Glutamatergic neuron (in vitro differentiated cells): ENCODE measurements at places on chromosomes 2 and 18. TPM values are rescaled to one million over a fixed set of nuclear protein-coding genes. Genes with fewer than 3 reads are reported as not detected.
A peak's percentile ranks its signal among the peaks of the same experiment; 100 is the strongest.

The CNTNAP5 gene
- total RNA-seq, result 22.0 TPM

GRCh38 chr18:70234667-70235459, 29.4 kb upstream of the RTTN start:
- no peak overlapping the region for H3K4me3 ChIP-seq
- no peaks in the 10 kb centered on the region for H3K36me3 ChIP-seq
- H3K4me1 ChIP-seq, result no peaks in the 10 kb centered on the region
- H3K27me3 ChIP-seq, result no peaks in the 10 kb centered on the region
- DNase-seq, result no peak

DNA sequence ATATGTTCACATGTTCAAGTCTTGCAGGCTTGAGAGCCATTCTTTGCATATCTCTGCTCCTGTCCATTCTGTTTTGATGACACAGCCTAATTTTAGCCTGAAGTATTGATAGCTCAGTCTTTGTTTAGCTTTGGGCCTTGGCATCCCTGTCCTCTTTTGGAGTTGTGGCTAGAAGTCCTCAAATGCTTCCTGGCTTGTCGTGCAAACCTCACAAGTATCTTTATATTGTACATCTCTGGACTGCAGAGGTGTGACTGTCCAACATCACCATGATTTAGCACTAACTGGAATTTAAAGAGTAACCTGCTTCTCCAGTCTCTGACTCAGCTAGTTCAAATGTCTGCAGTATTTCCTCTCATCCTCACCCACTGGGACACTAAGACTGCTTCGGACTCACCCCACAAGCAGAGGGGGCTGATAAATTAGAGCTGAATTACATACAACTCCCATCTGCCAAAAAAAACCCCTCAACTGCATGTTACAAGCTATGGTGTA, 11.7 kb downstream of the PFN4 start:
- H3K27ac ChIP-seq, result no peak overlapping the region
- no peak for DNase-seq
- no peaks in the 10 kb centered on the region for H3K4me1 ChIP-seq
- H3K27me3 ChIP-seq, result no peaks in the 10 kb centered on the region
- H3K36me3 ChIP-seq, result peaks cover 14% of the 10 kb centered on the region
- H3K4me3 ChIP-seq, result no peak overlapping the region

- H3K27ac ChIP-seq, result no peak overlapping the region
- no peak for DNase-seq
- no peaks in the 10 kb centered on the region for H3K36me3 ChIP-seq
- no peaks in the 10 kb centered on the region for H3K27me3 ChIP-seq
- H3K4me3 ChIP-seq, result no peak overlapping the region
- H3K4me1 ChIP-seq, result peaks cover 1% of the 10 kb centered on the region
These were observed 33.7 kb upstream of the SLC1A4 start for GRCh38 chr2:64955467-64955866.

GRCh38 chr18:8912348-8913326, 189.9 kb upstream of the NDUFV2 start:
- peak overlapping the region; percentile 89 for H3K27ac ChIP-seq
- H3K36me3 ChIP-seq, result peaks cover 15% of the 10 kb centered on the region
- H3K4me1 ChIP-seq, result peaks cover 20% of the 10 kb centered on the region
- peak overlapping the region; percentile 71 for H3K4me3 ChIP-seq

- H3K27me3 ChIP-seq, result no peaks in the 10 kb centered on the region
- H3K4me3 ChIP-seq, result no peak overlapping the region
- peaks cover 6% of the 10 kb centered on the region for H3K36me3 ChIP-seq
- H3K4me1 ChIP-seq, result peaks cover 9% of the 10 kb centered on the region
These were observed 46.8 kb upstream of the SPOPL start for GRCh38 chr2:138454761-138455160.

- no peaks in the 10 kb centered on the region for H3K36me3 ChIP-seq
- H3K27me3 ChIP-seq, result peaks cover 1% of the 10 kb centered on the region
- H3K4me3 ChIP-seq, result no peak overlapping the region
- H3K4me1 ChIP-seq, result peaks cover 14% of the 10 kb centered on the region
- no peak overlapping the region for H3K27ac ChIP-seq
These were observed 8.2 kb upstream of the HNRNPA3 start for GRCh38 chr2:177204417-177204816.

- no peaks in the 10 kb centered on the region for H3K27me3 ChIP-seq
- no peaks in the 10 kb centered on the region for H3K36me3 ChIP-seq
- H3K4me1 ChIP-seq, result peaks cover 22% of the 10 kb centered on the region
- no peak overlapping the region for H3K4me3 ChIP-seq
- H3K27ac ChIP-seq, result no peak overlapping the region
These were observed 36.2 kb downstream of the MTCL1 start for GRCh38 chr18:8741532-8741931.

- peak overlapping the region; percentile 87 for H3K4me3 ChIP-seq
- H3K27ac ChIP-seq, result peak overlapping the region; percentile 98
- H3K36me3 ChIP-seq, result no peaks in the 10 kb centered on the region
These were observed 52.3 kb downstream of the KLF7 start for GRCh38 chr2:207113414-207113813.

- H3K4me1 ChIP-seq, result peaks cover 3% of the 10 kb centered on the region
- DNase-seq, result no peak
- no peaks in the 10 kb centered on the region for H3K36me3 ChIP-seq
- no peak overlapping the region for H3K27ac ChIP-seq
These were observed 469.9 kb upstream of the SMIM21 start for GRCh38 chr18:75897386-75897785.
